Occipital lobe (tissue), 3 donors: ENCODE measurements at places on chromosomes 2 and 18. TPM values are rescaled to one million over a fixed set of nuclear protein-coding genes. Genes with fewer than 3 reads are reported as not detected.

CYTIP gene
- total RNA-seq = 5.1 TPM

C2orf81 gene
- 0.62 TPM for total RNA-seq

ANKRD30B gene
- total RNA-seq = 0.16 TPM

CTAGE1 gene
- total RNA-seq = not detected

CACNB4 gene
- total RNA-seq = 70.2 TPM

SRBD1 gene
- total RNA-seq = 78.6 TPM

ERFE gene
- total RNA-seq = 1.6 TPM

SERPINB11 gene
- not detected for total RNA-seq

CCL20 gene
- total RNA-seq = not detected

MC2R gene
- total RNA-seq = not detected

POTEF gene
- not detected for total RNA-seq

RAPH1 gene
- total RNA-seq = 39.9 TPM

CCDC102B gene
- total RNA-seq = 20.1 TPM

PROKR1 gene
- total RNA-seq = 2.0 TPM

FAM124B gene
- 7.8 TPM for total RNA-seq

SLC16A14 gene
- 66.8 TPM for total RNA-seq

CAPN14 gene
- 1.4 TPM for total RNA-seq

HOXD10 gene
- not detected for total RNA-seq

SEC11C gene
- total RNA-seq = 56.0 TPM

IGFBP5 gene
- 17.2 TPM for total RNA-seq

DUSP19 gene
- 19.3 TPM for total RNA-seq
